ENCODE measurements at places on chromosomes 16 and 17.

DNA sequence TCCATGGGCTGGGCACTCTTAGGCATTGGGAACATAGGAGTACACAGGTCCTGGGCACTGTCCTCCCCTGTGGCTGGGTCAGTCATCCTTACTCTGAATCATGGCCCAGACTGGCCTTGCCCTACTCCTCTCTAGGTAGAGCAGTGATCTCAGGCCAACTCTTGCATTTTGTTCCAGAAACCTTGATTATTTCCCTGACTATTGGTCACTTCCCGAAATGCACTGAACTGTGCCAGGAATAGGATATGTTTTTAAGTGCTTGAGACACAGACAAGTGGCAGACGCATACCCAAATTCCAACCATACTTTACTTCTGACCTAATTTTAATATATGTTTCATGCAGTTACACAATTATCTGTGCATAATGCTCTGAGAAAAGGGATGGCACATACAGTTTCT, 10.3 kb downstream of the KRABD2 start:
- DNase-seq, result no peak

DNA sequence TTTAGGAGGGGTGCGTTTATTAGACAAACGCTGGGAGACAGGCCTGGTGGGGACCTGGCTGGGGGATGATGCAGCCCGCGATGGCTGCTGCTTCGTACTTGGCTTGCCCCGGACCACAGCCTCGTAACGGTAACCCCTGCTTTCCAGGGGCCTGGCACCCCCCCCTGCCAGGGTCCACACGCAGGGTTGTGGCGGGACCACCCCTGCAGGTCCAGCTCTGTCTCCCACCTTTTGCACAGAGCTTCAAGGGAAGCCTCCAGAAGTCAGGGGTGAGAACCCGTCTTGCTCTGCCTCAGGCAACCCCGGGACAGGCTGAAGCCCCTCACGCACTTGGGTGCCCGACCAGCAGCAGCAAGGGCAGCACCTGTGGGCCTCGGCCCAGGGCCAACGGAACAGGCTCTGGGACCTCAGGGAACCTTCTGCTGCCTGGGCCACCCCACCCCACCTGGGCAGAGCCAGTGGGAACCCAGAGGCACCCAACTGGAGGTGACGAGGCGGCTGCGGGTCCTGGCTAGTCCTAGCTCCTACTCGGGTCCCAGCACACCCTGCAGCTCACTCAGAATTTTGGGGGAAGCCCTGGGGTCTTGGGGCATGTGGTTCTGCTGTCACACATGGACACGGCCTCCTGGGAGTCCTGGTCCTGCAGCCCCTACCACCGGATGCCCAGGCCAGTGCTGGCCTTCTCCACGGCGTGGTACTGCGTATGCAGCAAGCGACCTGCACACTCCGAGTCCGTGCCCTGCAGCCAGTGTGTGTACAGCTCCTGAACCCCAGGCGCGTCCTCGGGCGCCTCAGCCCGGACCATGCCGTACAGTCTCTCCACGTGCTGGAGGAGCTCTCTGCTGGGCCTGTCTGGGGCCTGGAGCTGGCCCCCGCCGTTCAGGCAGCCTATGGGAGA, 3.1 kb downstream of the HAGHL start:
- DNase-seq, result no peak

GRCh38 chr16:80804526-80805383, at the start of gene CDYL2:
CDYL2 (minus strand) TSS chr16:80804598; CDS start chr16:80804173, 425 bp downstream.
- no peak for DNase-seq

- no peak for DNase-seq
Observed at GRCh38 chr17:82334204-82334621, 647 bp upstream of the SECTM1 start.

- no peak for DNase-seq
Observed at GRCh38 chr17:3715296-3715695, 8.4 kb upstream of the HASPIN start.

DNA sequence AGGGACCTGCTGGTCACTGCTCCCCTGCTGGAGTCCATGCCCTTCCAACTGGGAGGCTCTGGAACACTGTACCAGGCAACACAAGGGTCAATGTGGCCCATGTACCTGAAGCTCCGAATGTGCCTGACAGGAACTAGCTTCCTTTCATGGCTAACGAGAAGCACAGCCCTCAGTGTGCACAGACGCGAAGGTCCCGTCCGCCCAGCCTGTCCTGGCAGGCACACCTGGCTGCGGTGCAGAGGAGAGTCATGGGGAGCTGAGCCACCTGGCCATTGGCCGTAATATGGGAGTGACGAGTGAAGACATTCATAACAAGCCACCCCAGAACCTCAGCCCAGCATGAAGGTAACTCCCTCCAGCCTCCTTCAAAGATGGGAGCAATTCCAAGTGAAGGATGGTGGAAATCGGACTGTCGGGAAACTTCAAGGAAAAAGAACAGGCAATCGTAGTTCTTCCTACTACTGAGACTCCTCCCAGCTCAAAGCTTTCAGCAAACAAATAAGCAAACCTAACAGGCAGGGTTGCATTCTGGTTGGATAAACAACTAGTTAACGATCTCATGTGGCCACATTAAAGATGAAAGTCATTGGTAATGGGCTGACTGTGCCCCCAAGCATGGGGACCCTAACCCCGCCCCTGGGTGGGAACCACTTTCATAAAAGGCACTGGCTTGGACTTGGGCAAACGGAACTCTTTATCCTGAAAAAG, 13.2 kb downstream of the TMEM11 start:
- DNase-seq, result no peak

DNA sequence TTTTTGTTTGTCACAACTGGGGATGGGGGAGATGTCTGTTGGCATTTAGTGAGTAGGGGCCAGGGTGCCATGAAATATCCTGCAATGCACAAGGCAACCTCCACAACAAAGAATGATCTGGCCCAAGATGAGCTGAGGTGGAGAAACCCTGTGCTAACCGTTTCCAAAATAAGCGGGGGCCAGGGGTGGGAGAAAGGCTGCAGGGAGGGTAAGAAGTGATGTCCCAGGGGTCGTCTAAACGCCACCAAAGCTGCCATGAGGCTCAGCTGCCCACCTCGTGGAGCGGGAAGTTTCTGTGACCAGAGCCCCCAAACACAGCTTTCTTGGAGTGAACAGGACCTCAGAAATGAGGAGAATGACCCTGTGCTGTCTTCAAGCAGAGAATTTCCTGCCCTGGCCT, 76.5 kb upstream of the CDH5 start:
- no peak for DNase-seq

- DNase-seq, result no peak
Observed at GRCh38 chr16:70250748-70251628, 752 bp downstream of the EXOSC6 start.

- DNase-seq, result no peak
Observed at GRCh38 chr16:2949705-2950352, 14.2 kb upstream of the KREMEN2 start.

GRCh38 chr17:79131701-79132100, 57.1 kb downstream of the ENGASE start:
- no peak for DNase-seq

DNA sequence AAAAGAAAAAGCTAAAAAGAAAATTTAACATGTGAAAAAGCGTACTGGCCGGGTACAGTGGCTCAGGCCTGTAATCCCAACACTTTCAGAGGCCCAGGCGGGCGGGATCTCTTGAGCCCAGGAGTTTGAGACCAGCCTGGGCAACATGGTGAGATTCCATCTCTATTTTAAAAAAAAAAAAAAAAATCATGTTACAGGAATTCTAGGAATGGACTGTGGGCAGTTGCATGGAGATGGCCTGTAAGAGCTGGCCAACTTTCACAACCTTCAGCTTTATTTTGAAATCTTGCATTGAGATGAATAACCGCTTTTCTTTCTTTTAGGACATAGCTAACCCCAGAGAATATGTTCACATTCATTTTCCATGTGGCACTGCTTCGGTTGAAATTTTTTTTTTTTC, 8.2 kb upstream of the CIAO3 start:
- DNase-seq, result no peak

DNA sequence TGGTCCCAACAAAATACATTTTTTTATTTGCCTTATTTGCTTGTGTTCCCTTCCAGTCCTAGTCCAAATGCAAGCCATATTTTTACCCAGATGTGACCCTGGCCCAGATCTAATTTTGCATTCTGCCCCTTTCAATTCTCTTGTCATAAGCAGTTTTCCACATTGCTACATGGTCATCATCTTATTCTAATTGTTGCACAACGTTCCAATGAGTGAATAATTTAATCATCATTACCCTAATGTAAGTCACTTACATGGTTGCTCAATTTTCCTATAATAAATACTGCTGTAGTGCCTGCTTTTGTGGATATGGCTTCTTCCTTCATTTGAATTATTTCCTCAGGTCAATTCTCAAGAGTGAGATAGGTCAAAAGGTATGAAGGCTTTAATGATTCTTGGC, 12.8 kb downstream of the RSAD1 start:
- DNase-seq, result no peak

DNA sequence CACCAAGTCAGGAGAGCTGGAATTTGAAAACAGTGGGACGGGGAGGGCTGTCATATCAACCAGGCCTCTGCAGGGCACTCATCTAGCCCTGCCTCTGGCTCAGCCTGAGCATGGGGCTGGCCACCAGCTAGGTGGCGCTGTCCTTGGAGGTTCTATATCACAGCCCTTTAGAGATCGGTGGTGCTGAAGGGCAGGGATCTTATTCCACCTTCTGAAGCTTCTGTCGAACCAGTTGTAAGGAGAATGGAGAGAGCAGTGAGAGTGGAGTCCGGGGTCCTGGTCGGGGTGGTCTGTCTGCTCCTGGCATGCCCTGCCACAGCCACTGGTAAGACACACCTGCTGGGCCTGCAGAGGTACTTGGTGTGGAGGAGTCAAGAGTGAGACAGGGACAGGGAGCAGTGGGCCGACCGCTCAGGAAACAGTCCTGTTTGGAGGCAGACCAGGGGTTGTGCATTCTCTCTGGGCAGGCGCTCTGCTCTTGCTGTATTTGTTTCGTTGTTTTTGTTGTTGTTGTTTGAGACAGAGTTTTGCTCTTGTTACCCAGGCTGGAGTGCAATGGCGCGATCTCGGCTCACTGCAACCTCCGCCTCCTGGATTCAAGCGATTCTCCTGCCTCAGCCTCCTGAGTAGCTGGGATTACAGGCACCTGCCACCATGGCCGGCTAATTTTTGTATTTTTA, at the start of gene CES3:
TSS of gene CES3 (plus strand) at position 202 of the 680 bp plus-strand sequence. CDS start at position 244, 42 bp downstream.
- no peak for DNase-seq

GRCh38 chr16:24013864-24014645, 178.3 kb downstream of the PRKCB start:
- no peak for DNase-seq

DNA sequence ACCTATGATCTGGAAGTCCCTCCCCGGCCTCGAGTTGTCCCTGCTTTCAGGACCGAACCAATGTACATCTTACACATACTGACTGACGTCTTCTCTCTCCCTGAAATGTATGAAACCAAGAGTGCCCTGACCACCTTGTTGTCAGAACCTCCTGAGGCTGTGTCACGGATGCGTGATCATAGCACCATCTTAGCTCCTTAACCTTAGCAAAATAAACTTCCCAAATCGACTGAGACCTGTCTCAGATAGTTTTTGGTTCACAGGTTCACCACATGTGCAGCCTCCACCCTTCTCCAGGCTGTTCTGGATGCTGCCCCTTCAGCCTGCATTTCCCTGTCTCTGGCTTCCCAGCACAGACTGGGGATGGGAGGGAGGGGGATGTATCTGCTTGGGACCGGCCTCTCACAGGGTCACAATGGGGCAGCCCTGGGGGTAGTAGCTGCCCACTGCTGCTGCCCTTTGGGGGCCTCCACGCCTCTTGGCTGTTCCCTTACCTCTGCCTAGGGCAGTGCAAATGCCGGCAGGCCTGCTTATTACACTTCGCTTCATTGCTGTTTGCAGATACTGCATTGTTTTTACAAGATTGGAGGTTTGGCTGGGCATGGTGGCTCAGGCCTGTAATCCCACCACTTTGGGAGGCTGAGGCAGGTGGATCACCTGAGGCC, 69.8 kb downstream of the NT5M start:
- DNase-seq, result no peak

DNA sequence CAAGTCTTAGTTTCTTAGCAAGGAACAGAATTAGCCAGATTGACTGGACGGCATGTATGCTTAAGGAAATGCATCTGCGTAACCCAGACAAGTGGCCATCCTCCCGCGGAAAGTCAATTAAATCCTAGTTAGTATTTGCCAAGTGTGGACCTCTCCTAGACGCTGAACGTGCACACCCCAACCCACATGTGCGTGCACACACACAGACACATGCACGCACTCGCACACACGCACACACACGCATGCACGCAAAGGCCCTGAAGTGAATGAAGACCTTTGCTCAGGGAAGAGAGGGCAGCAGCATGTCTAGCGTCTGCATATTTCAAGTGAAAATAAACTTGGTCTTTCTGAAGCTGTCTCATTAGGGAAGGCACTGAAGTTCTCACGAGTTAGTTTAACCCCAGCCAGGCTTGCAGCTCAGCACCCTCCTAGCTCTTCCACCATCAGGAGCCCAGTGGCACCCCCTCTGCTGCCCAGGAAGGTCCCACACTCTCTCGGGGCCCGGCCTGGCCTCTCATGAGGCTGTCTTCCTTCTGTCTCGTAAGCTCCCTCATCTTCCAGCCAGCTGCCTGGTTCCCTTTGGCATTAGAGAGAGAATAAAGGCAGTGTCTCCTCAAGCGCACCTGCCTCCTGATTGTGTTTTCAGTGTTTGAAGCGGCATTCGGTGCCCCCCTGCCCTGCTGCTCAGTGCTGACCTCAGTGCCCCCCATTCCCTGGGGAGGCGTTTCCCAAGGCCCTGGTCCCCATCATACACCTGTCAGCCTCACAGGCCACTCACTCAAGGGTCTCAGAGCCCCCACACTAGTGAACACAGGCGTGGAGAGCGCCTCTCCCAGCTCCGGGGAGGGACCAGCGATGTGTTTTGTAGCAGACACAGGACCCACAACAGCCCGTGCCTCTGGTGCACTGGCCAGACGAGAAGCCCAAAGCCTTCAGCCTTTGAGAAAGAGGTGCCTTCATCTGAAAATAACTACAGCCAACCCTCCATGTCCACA, 52.2 kb upstream of the CHMP6 start:
- DNase-seq, result no peak

DNA sequence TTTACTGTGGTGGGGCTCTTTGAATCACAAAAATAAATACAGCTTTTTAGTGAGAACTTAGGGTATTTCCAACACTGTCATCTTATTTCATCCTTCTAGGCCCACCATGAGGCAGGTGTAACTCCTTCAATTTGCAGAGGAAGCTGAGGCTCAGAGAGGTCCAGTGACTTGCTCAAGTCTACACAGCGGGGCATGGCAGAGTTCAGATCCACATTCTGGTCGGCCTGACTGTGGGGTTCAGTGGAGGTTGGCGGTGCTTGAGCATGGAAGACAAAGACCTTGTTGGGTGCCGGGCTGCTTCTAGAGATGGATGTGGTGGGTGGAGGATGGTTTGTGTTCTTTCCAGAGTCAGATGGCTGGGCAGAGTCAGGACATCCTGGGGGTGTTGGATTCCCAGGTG, 39.8 kb downstream of the PLCG2 start:
- no peak for DNase-seq

DNA sequence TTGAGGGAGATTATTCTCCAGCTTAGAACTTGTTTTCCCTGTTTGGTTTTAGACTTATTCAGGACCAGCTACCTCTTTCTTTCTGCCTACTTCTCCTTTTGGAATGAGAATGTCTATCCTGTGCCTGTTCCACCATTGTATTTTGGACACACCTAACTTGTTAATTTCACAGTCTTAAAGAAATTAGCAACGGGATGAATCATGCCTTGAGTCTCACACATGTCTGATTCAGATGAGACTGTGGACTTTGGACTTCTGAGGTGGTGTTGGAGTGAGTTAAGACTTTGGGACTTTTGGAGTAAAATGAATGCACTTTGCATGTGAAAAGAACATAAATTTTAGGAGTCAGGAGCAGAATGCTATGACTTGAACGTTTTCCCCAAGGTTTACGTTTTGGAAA, 581.4 kb downstream of the CDH11 start:
- DNase-seq, result no peak

- DNase-seq, result no peak
Observed at GRCh38 chr16:24309258-24310142, 53.4 kb downstream of the CACNG3 start.

All from kidney epithelial cell (primary cell).